ENCODE measurements at places on chromosomes 1 and 21.

- DNase-seq: no peak
These were observed 65.2 kb downstream of the LRRC8C start for GRCh38 chr1:89698020-89698560.

- DNase-seq: no peak
These were observed 182.0 kb downstream of the PCP4 start for GRCh38 chr21:40049031-40049930.

- DNase-seq: no peak
These were observed 54.5 kb upstream of the FGGY start for GRCh38 chr1:59242370-59242769.

- no peak for DNase-seq
These were observed 22.5 kb downstream of the CEPT1 start for GRCh38 chr1:111162488-111162880.

DNA sequence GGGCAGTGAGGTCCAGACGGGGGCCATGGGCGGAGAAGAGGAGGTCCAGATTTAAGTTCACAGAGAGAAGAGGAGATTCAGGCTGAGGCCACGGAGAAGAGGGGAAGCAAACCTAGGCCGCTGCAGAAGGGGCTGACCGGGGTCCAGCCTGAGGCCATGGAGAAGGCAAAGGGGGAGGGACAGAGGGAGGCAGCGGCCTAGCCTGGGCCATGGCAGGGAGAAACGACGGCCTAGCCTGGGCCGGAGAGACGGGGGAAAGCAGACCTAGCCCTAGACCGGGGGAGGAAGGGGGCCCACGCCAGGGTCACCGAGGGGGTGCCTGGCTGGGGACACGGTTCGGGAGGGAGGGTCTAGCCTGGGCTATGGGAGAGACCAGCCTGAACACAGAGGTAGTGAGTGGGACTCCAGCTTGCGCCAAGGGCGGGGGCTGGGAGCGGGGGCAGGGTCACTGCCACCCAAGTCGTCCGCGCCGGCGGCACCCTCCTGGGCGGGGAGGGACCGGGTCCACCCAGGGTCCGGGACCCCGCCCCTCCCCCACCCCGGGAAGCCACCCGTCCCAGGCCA is 459 bp downstream of the CAPZB start:
- DNase-seq: no peak

GRCh38 chr1:115314092-115314491 is 24.0 kb downstream of the NGF start:
- no peak for DNase-seq

All from stimulated activated CD8-positive, alpha-beta memory T cell treated with anti-CD3 and anti-CD28 coated beads, Interleukin-15, amount 100 ng/mL, for 48 hours (primary cell).